SK-N-DZ (cell line): ENCODE measurements at places on chromosomes 2 and 18.

- peak; percentile 53 for DNase-seq
Measured at GRCh38 chr2:144452169-144452988, 67.5 kb downstream of the ZEB2 start.

DNA sequence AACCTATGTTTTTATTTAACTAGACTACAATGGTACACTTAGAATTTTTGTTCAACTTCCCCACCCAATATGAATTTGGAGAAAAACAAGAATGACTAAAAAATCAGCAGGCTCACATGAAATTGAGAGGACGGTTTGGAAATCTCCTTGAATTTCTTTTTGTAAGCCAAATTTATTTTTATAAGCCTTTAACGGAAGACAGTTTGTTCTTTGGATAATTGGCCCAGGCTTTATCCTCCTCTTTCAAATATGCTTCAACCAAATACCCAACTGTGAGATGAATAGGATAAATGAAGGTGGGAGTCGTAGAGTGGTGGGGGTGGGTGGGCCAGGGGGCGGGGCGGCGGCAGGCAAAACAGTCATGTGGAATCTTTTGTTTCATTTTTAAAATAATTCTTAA lies 60.6 kb downstream of the FMNL2 start:
- no peak for DNase-seq

GRCh38 chr2:227491386-227491785 lies 19.4 kb downstream of the AGFG1 start:
- DNase-seq: no peak

GRCh38 chr2:75728614-75729419 lies 18.1 kb upstream of the GCFC2 start:
- peak; percentile 28 for DNase-seq

- DNase-seq: no peak
Measured at GRCh38 chr2:28134857-28135256, 244.3 kb downstream of the BABAM2 start.

DNA sequence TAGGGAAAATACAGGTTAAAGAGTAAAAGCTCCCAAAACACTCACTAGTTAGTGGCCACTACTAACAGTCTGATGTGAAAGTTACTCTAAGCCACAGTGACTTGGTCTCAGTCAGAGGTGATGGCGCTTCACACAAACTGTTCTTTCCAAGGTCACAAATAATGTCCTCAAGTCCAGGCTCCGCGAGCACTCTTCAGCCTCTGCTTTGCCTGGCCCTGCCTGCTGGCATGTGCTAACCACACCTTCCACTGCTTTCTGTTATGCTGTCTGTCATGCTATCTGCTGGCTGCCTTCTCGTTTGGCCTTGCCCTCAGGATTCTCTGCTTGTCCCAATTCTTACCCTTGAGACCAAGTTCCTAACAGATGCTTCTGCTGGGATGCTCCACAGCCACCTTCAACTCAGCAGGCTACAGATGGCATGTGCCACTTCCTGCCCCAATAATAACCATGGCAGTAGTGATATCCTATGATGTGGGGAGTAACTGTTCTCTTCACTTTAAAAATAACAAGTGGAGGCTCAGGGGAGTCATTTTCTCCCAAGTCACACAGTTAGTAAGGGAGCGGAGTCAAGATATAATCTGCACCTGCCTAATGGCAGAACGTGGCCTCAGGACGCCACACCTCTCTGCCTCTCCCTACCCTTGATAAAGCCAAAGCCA lies 75.7 kb downstream of the ZAP70 start:
- no peak for DNase-seq

DNA sequence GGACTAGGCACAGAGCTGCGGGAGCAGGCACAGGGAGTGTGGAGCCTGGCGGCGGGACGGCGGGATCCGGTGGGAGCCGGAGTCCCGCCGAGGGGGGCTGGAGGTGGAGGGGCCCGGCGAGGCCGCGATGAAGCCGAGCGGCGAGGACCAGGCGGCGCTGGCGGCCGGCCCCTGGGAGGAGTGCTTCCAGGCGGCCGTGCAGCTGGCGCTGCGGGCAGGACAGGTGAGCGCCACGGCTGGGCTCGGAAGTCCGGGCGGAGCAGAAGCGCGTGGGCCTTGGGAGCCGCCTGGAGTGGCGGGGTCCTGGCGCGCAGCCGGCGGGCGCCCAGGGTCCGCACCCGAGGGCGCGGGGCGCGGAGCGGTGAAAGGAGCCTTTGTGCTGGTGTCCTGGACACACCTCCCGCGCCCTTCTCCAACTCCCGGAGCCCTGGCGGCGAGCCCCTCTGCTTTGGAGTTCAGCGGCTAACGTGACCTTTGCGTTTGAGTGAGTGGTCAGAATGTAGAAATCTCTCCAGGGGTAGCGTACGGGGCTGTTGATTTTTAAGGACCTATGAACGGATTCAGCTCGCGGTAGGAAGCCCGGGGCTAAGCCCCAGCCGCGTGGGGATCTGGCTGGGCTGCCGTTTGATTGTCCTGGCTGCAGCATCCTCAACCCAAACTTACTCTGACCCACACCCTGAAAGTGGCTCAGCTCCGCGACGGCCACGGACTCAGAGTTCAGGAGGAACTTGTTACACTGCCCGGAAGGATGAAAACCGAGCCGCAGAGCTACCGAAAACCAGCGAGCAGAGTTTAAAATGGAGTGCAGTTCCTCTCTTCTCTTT lies 448 bp downstream of the IMPA2 start:
- peak; percentile 52 for DNase-seq

- DNase-seq: peak; percentile 83
Measured at GRCh38 chr2:11482473-11483035, 16.6 kb upstream of the E2F6 start.

DNA sequence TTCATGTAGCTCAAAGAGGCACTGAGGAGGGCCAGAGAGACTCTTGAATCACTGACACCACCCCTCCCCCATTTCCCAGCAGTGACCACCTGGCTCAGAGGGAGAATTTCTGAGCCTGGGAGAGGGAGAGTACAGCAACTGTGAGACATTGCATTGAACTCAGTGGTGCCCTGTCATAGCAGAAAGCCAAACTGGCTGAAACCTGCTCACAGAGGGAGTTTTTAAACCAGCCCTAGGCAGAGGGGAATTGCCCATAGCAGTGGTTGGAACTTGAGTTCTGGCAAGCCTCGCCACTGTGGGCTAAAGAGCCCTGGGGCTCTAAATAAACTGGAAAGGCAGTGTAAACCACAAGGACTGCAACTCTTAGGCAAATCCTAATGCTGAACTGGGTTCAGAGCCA lies 243.1 kb downstream of the ADCYAP1 start:
- no peak for DNase-seq

- no peak for DNase-seq
Measured at GRCh38 chr2:230589497-230590015, 123.1 kb upstream of the CAB39 start.

DNA sequence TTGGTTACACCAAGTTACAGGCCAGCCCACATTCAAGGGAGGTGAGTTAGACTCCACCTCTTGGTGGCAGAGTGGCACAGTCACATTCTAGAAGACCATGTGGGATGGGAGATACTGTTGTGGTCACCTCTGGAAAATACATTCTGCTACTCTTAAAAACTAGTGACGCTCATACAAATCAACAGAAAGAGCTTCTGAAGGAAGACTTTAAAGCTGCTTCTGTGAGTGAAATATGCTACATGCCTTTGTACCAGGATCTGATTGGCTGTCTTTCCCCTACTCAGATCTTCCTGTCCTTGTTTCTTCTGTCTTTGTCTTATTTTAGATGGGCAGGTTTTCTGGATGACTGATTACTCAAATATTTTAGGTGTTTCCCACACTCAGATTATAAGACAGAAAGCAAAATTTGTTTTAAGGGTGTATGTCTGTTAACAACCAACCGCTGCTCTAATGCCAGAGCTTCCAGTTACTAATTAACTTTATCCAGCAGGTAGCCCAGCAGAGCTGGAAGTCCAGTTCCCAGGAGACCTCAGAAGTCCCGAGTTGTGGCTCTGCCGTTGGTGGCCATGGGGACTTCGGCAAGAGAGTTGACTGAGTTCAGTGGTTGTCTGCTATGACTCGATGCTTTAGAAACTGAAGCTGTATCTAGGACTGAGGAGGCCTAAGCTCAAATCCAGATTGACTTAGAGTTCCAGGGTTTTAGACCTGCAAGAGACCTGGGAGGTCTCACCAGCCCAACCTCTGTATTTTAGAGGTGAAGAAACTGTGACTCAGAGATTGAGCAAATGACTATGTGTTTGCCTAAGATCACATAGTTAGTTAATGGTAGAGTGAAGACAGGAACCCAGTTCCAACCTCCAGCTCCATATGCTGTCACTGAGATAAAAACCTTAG lies 7.4 kb downstream of the IL1R2 start:
- no peak for DNase-seq

GRCh38 chr2:130878316-130878715 lies 41.6 kb downstream of the ARHGEF4 start:
- DNase-seq: no peak

GRCh38 chr18:64165906-64166305 lies 17.0 kb upstream of the LINC00305 start:
- no peak for DNase-seq

GRCh38 chr2:239251971-239252370 lies 148.8 kb downstream of the HDAC4 start:
- no peak for DNase-seq

- no peak for DNase-seq
Measured at GRCh38 chr2:11718606-11719005, 27.8 kb upstream of the LPIN1 start.

DNA sequence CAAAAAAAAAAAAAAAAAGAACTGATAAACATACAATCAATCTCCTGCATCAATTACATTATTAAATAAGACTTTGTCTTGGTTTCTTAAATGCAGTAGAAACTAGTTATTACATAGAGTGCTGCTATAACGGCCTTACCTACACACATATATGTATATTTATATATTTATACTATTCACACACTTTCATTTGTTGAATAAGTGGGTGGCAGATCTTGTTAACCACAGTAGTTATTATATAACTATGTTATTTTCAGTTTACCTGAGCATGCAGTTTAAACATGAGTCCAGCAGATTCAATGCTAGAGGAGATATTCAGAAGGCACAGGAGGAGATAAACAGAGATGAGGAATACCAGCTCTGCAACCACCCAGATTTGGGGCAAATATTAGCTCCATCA lies 81.5 kb upstream of the CD226 start:
- DNase-seq: no peak

- DNase-seq: no peak
Measured at GRCh38 chr2:188449971-188450370, 158.3 kb downstream of the GULP1 start.

DNA sequence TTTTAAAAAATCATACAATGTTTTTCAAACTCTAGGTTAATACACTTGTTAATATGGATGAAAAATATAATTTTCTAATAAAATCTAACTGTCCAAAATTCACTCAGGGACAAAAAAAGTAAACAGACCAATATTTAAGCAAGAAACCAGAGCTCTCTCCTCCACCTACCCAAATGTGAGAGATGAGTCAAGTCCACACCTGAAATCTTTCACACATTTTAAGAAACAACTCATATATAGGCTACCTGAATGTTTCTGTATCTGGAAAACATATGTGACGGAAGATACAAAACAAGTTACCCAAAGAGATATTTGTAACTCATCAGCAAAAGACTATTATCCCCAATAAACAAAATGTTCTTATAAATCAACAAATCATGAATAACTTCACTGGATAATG lies 20.2 kb downstream of the ZNF516 start:
- no peak for DNase-seq

GRCh38 chr2:205698286-205699268 lies 16.3 kb downstream of the NRP2 start:
- DNase-seq: no peak

- no peak for DNase-seq
Measured at GRCh38 chr2:240815761-240816583, 4.0 kb downstream of the KIF1A start.

- no peak for DNase-seq
Measured at GRCh38 chr2:46684661-46685060, 205.3 kb downstream of the TMEM247 start.

- DNase-seq: no peak
Measured at GRCh38 chr2:118123561-118124232, 35.4 kb downstream of the INSIG2 start.

GRCh38 chr2:241762933-241763369 lies 13.7 kb upstream of the GAL3ST2 start:
- no peak for DNase-seq

DNA sequence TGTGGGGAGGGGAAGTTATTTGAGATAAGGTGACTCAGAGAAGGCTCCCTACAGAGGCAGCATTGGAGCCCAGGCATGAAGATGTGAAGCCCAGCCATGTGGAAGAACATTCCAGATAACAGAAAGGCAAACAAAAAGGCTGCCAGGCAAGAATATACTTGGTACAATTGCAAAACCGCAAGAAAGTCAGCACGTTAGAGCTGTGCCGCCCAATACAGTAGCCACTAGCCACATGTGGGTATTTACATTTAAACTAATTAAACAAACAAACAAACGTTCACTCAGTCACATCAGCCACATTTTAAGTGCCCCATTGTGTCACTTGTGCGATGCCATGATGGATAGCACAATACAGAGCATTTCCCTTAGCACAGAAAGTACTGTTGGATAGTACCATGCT lies 179.6 kb downstream of the SATB2 start:
- no peak for DNase-seq

GRCh38 chr18:13003466-13003896 lies 12.3 kb downstream of the CEP192 start:
- peak; percentile 47 for DNase-seq

DNA sequence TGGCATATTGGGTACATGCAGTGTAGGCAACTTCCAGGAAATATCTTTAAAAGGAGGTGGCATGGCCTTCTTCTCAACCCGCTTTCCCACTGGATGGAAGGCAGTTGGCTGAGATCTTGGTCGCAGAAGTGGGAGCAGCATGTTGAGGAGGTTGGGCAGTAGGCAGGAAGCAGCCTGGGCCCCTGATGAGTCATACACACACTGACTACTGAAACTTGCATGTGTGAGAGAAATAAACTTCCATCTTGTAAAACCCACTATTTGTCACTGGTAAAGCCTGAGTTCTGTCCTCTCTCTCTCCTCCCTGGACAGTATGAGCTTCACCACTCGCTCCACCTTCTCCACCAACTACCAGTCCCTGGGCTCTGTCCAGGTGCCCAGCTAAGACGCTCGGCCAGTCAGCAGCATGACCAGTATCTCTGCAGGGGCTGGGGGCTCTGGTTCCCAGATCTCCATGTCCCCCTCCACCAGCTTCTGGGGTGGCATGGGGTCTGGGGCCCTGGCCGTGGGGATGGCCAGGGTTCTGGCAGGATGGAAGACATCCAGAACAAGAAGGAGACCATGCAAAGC lies 233.8 kb upstream of the SPRED2 start:
- no peak for DNase-seq

DNA sequence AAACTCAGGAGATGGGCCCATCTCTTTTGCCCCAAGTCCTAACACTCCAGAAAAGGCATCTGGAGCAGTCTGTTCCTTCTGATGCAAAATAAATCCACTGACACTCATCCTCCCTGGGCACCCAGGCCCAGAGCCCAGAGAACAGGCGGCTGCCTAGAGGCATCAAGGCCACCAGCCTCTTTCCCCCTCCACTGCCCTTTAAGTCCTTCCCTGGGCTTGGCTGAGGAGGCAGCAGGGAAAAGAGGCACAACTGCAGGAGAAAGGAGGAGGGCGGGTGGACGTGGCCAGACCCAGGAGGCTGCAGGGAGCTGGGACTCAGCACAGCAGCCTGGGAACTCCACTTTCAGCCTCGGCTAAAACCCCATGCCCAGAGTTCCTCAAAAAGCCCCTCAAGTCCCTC lies 99.7 kb upstream of the ID2 start:
- no peak for DNase-seq
